Activated T-cell treated with anti-CD3 and anti-CD28 coated beads, Interleukin-2, amount 50 U/mL, for 48 hours (primary cell): ENCODE measurements at places on chromosomes 12 and 14.
A peak's percentile ranks its signal among the peaks of the same experiment; 100 is the strongest.

- DNase-seq = peak; percentile 90
These were observed 693 bp downstream of the LRP10 start for GRCh38 chr14:22872033-22872832.

GRCh38 chr14:42929806-42930480, 1323.3 kb downstream of the LRFN5 start:
- DNase-seq = no peak

DNA sequence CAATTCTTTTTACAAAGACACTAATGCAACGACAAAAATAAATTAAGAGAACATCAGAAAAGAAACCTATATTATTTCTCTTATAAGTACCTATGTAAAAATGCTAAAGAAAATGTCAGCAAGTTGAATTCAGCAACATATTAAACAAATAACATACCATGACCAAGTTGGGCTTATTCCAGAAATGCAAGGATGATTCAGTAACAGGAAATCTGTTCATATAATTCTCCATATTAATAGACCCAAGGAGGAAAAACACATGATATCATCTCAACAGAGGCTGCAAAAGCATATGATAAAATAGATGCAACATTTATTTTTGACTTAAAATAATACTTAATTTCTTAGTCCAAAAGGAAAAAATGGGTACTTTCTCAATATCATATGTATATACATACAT, 25.1 kb upstream of the GPHB5 start:
- DNase-seq = no peak

- no peak for DNase-seq
These were observed 268.2 kb downstream of the ALG10 start for GRCh38 chr12:34290381-34290995.

DNA sequence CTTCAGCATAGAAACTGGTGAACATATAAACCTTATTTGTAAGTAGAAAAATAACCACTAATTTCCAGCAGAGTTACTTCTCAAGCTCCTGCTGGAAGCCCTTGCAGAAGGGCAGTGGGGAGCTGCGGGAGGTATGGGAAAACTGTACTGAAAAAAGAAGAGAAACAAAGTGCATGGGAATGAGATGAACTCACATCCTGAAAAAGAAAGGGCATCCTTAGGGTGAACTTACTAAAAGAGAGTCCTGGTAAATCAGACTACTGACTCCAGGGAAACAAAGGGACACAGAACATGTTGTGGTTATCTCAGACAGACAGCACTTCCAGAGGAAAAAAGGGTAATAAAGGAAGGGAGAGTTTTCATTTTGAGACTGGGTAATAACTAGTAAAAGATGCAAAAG, 515.1 kb downstream of the RPL10L start:
- no peak for DNase-seq

DNA sequence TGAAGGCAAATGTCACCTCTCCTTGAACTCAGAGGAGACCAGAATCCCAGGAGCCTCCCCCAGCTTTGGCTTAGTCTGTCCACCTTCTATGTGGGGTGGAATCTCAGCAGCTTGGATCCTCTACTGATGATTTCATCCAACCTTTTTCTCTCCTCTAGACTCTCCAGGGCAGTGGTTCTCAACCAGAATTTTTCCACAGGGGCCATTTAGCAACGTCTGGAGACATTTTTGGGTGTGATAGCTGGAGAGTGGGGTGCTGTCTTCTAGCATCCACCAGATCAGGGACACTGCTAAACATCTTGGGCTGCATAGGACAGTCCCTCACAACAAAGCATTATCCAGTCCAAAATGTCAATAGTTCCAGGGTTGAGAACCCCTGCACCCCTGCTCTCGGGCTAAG, 4.4 kb upstream of the DDX23 start:
- no peak for DNase-seq

DNA sequence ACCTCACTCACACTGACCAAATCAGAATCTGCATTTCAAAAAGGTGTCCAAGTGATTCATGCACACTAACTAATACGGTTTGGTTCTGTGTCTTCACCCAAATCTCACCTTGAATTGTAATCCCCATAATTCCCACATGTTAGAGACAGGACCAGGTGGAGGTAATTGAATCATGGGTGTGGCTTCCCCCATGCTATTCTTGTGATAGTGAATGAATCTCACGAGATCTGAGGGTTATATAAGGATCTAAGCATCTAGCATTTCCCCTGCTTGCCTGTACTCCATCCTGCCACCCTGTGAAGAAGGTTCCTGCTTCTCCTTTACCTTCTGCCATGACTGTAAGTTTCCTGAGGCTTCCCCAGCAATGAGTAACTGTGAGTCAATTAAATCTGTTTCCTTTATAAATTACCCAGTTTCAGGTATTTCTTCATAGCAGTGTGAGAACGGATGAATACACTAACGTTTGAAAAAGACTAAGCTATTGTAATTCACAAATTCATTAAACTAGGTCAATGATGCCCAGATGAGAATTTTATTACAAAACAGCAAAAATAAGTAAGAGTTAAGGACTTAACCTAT, 759.1 kb downstream of the GALC start:
- DNase-seq = no peak

DNA sequence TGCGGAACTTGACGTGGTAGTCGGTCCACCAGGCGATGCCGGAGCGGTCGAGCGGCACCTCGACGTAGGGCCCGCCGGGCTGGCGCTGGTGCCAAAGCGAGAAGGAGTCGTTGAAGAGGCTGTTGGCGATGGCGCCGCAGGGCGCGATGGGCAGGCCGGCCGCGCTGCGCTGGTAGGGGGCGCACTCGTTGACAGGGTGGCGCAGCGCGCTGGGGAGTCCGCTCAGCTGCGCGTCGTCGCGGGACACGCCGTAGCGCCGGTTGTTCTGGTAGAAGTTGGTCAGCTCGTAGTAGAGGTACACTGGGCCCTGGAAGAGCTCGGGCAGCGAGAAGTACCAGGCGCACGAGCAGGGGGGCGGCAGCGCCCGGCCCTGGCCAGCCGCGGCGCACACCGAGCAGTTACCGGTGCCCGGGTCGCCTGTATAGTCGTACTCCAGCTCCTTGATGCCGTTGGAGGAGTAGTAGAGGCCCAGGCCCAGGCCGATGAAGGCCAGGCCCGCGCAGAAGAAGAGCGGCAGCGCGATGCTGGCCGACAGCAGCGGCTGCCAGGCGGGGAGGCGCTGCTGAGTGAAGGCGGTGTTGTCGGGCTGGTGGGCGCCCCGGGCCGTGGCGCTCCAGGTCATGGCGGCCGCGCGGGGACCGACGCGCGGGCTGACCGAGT, 482 bp downstream of the TMEM30B start:
- peak; percentile 88 for DNase-seq

DNA sequence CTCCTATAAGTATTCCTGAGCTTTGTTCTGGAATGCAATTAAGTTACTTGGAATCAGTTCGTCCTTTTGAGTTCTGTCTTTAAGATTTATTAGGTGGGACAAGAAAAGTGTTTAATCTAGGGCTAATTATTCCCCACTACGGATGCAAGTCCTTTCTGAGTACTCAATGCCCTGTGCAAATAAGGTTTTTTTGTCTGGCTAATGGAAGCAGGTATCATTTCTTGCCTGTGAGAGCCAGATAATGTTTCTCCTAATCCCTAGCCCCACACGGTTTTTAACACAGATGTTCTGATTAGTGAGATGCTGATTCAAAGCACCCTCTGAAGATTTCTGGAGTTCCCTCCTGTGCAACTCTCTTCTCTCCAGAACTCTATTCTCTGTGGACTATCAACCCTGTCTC, 296.6 kb upstream of the PRICKLE1 start:
- no peak for DNase-seq

DNA sequence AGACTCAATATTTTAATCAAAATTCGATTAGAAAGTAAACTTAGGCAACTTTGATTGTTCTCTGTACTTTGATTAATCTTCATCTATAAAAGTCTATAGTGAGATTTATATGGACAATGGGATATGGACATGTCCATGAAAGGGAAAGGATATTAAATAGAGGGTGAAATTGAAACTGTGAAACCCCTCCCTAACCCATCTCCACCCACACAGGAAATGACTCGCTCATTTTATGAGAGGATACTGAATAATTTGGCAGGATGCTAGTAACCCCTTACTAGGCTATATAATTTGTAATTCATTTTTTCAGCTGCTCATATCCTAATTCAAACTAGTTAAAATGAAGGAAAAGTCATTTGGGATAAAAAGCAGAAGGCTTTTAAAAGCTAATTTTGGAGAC, 328.0 kb upstream of the ATP2B1 start:
- no peak for DNase-seq

GRCh38 chr14:32608857-32609256, 279.8 kb downstream of the AKAP6 start:
- DNase-seq = no peak

- DNase-seq = no peak
These were observed 325.0 kb upstream of the TBX3 start for GRCh38 chr12:115008929-115009328.

GRCh38 chr14:72743626-72744025, 150.3 kb downstream of the DPF3 start:
- DNase-seq = no peak
